ENCODE measurements at places on chromosomes 7 and 10. TPM values are rescaled to one million over a fixed set of nuclear protein-coding genes. Genes with fewer than 3 reads are reported as not detected.

DNA sequence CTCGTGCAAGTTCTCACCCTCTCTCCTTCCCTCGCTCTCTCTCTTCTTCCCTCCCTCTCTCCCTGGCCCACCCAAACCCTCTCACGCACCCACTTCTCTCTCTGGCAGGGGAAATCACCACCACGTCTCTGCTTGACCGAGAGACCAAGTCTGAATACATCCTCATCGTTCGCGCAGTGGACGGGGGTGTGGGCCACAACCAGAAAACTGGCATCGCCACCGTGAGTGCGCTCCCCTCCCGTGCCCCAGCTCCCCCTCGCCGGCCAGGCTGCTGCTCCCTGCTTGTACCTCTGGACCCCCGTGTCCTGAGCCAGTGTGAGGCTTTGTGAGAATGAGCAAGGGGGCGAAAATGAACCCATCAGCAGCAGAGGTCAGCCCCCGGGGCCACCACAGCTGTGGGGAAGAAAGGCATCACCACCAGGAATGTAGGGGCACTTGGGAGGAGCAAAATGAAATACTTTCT lies 25.5 kb downstream of the C10orf105 start:
- DNase-seq = no peak

OGDHL gene
- total RNA-seq = not detected

DNA sequence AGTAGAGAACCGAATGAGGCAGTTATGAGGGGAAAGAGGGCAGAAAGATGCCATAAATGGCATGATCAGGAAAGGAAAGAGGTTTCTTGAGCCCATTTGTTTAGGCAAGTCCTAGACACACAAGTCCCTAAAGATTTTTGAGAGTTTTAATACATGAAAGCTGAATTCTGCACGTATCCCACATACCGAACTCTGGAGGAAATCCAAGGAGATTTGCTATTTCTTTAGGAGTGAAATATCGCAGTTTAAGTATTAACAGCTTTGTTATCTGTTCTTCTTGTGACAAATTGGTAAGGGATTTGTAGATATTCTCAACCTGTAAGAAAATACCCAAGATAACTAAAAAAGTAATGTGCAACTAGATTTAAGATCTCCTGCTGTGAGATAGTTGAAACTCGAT lies 23.7 kb upstream of the CUBN start:
- DNase-seq = no peak

GRCh38 chr10:75508239-75508813 lies 76.9 kb downstream of the LRMDA start:
- no peak for DNase-seq

GRCh38 chr7:134813663-134814396 lies 34.4 kb downstream of the CALD1 start:
- DNase-seq = no peak

DNA sequence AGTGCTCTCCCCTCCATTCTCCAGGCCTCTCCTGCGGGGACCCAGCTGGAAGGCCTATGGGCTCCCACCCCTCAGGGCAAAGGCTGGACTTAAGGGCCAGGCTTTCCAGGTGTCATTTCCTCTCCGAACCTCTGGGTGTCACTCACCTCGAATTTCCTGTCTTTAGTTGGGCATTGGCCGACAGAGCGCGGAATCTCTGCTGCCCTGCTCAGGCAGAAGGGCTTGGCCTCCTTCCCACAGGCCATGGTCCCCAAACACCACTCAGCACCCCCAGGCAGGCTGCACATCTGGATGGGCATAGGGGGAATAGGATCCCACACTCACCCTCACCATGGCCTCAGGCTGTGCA lies 212.9 kb downstream of the CCSER2 start:
- no peak for DNase-seq

DNA sequence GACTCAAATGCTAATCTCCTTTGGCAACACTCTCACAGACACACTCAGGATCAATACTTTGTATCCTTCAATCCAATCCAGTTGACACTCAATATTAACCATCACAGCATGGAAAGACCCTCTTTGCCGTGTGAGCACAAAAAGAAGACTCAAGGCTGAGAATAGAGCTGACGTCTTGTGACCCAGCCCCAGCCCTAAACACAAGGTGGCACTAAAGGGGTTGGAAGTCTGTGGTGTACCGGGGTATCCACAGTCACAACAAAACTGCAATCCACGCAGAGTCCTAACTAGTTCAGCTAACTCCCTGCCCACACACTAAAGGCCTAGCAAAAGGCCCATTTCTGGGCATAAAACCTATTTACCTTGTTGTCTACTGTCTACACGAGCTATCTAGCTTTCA lies 200.1 kb downstream of the ACTR3B start:
- no peak for DNase-seq

DNA sequence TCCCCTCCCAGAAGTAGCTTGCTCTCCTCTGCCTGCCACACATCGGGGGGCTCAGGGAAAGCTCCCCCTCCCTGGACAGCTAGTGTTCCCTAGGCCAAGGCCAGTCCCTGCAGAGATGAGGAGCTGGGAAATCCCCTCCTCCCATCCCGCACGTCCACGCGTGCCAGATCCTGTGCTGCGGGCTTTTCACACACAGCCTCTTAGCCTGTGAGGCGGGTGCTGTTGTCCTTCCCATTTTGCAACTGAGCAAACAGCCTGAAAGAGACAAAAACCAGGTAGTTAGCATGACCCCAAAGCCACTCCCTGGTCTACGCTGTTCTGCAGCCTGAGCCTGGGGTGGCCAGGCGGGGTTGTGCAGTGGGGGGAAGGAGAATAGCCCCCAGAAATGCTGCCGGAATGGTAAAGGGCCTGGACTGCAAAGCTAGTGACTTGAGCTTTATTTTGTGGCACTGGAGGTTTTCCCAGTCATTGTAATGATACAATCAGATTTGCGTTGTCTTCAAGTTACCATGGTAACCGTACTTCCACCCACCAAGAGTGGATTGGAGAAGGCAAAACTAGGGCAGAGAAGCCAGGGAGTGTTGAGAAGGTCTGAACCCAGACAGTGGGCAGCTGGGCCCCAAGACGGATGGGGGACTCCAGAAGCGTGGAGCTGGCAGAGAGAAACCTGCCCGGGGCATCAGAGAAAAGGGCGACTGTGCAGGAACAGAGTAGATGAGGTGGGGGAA lies 98.6 kb upstream of the KCTD7 start:
- no peak for DNase-seq

C10orf105 gene
- total RNA-seq = 0.06 TPM

GIMAP4 gene
- 5.7 TPM for total RNA-seq

NPTX2 gene
- 16.0 TPM for total RNA-seq

GRCh38 chr7:143960813-143961610 lies 6.4 kb downstream of the OR2F1 start:
- DNase-seq = no peak

GBX1 gene
- total RNA-seq = 2.4 TPM

All from lower leg skin (tissue), 4 donors.